Small intestine (tissue), 16 donors: ENCODE measurements at places on chromosomes 3 and 15.

DNA sequence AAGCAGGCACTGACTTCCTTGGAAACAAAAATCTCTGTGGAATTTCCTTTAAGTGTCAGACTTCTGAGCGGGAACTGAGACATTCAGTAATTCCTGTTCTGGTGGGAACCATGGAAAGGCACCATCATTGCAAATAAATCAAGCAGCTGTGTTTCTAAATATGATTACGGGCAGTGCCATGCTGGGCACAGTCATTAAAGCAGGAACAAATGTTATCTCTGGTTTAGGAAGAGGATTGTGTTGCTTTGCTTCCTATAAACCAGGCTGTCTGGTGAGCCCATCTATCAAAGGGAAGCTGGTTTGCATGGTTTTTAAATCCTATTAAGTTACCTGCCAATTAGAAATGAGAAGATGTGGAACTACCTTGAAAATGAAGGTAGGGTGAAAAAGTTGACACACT, 86.7 kb downstream of the EBLN2 start:
- DNase-seq, result no peak

DNA sequence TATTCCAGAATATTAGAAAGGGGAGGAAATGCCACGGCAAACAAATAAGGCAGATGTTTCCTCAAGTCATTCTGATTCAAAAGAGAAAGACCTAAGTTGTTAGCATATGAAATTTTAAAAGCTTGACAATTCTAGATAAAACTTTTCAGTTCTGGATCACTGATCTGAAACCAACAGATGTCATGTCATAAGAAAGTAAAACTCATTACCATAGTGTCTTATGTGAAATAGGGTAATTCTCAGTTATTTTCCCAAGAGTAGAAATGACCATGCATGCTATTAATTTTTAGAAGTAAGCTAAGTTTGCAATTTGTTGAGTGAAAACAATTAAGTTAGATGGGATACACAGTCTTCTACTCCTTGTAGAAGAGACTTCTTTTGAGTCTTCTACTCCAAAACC, 630.3 kb downstream of the NAALADL2 start:
- no peak for DNase-seq

DNA sequence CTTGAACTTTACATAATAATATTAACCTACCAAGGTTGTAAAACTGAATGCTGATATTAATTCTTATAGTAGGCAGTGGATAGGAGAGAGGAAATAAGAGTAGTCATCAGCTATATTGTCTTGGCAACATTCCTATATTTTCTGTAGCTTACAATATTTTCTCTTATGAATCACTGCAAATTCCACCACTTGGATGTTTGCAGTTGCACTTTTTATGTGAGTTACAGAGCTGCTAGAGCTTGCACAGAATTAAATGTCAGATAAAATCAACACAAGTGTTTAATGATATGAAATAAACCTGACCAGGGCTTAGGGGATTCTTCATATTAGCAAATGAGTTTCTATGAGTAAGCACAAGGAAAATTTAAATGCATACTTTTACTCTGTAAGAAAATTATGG, 1710.1 kb downstream of the SI start:
- DNase-seq, result no peak

- no peak for DNase-seq
Observed at GRCh38 chr3:102090721-102091045, 241.4 kb downstream of the NFKBIZ start.

DNA sequence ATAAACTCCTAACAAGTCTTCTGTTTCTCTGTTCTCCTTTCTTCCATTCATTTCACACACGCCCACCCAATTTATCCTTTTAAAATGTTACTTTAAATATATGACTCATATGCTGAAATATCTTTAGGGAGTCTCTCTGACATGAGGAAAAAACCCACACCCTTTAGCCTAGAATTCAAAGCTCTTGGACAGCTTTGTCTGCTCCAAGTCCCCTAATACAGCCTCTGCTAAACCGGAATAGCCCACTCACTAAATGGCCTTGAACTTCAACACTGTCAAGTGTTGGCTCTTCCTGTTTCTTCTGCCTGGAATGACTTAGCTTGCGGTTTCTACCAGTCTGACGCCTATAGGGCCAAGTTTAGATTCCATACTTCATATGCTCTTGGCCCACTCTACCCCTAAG, 3.3 kb upstream of the CD96 start:
- DNase-seq, result no peak

DNA sequence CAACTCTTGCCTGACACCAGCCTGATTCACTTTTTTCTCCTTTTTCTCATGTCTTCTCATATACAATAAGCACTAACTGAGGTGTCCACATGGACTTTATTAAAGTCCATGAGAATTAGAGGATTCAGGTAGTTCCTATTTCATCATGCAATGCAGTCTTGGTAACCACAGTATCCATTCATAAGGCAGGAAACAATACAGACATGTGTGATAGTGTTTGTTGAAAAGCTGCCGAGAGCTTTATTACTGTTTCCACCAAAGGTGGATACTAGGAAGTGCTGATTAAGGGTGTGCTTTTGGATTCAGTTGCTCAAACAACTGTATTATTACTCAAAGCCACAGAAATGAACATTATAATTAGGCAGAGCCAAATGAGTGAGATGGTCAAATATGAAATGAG, 5.3 kb downstream of the CASR start:
- peak; percentile 41 for DNase-seq

- DNase-seq, result no peak
Observed at GRCh38 chr3:195401943-195402342, 40.9 kb downstream of the ACAP2 start.

DNA sequence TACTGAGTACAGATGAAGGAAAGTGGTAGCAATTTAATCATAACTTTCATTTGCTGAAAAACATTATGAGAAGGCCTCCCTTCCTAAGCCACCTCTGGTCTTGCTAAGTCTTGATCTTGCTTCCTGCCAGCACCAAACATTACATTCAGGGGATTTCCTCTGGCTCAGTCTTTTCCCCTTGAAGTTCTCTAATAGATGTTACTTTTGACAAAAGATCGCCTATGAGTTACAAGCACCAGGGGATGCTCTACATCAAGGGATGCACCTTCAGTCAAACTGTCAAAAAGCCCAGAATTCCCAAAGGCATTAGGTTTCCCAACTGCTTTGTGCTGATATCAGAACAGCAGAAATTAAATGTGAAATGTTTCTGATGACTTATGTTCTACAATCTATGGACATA, 47.3 kb downstream of the AQP9 start:
- no peak for DNase-seq

DNA sequence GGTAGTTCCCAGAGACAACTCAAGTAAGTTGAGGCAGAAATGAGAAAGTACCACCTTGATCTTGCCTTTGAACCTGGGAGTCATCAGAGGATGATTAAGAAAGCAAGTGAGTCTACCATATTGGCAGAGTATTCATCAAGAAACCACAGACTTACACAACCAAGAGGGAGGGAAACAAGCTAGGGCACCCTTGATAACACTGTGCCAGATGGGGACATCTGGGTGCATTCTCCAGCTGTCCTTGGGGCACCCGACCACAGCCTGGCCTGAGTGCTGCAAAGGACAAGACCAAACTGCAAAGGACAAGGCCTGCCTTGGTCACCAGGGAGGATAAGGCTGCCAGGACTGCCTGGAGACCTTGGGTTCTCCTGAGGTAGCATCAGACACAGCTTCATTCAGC, 553.6 kb downstream of the EPHB1 start:
- no peak for DNase-seq

- no peak for DNase-seq
Observed at GRCh38 chr15:91516866-91517265, 336.6 kb upstream of the SLCO3A1 start.

- DNase-seq, result no peak
Observed at GRCh38 chr15:43283526-43283925, 16.8 kb upstream of the TGM5 start.

DNA sequence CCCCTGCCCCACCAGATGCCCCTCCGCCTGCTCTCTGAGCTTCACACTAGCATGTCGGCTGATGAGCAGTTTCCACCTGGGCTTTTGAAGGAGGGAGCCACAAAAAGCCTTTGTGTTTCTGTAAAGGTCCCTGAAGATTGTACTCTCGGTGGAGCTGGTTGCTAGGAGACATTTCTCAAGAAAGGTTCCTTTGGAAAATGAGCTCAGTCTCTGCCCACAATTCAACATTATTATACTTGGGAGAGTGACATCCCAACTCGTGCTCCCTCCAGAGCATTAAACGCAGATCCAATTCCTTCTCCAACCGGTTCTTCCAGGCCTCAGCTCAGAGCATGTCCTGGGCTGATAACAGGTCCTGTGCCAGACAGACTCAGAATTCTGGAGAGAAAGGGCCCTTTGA, 26.8 kb upstream of the FAM107A start:
- no peak for DNase-seq
